Thoracic aorta (tissue), 2 donors: ENCODE measurements at places on chromosomes 7 and 10. TPM values are rescaled to one million over a fixed set of nuclear protein-coding genes. Genes with fewer than 3 reads are reported as not detected.

CAMK1D gene
- 11.2 TPM for total RNA-seq

LMOD2 gene
- total RNA-seq = not detected

CPA4 gene
- total RNA-seq = not detected

MYOF gene
- 138 TPM for total RNA-seq

OPN4 gene
- total RNA-seq = not detected

STAMBPL1 gene
- total RNA-seq = 10.0 TPM

SLK gene
- total RNA-seq = 38.3 TPM

ELFN1 gene
- total RNA-seq = 0.85 TPM

CYP3A5 gene
- 5.4 TPM for total RNA-seq

GRID2IP gene
- 0.35 TPM for total RNA-seq

C7orf33 gene
- total RNA-seq = not detected

CTAGE4 gene
- 5.8 TPM for total RNA-seq

OR6B1 gene
- total RNA-seq = not detected

GNGT1 gene
- not detected for total RNA-seq

MYL7 gene
- total RNA-seq = not detected

CAV1 gene
- 194 TPM for total RNA-seq

ZNF804B gene
- total RNA-seq = not detected

CHAT gene
- not detected for total RNA-seq
